ENCODE measurements at places on chromosomes 2 and 18. TPM values are rescaled to one million over a fixed set of nuclear protein-coding genes. Genes with fewer than 3 reads are reported as not detected.

The DRC1 gene
- total RNA-seq = not detected

- no peak for DNase-seq
Measured at GRCh38 chr2:73588177-73588576, 54.0 kb downstream of the NAT8 start.

The GPR75 gene
- 1.4 TPM for total RNA-seq

DNA sequence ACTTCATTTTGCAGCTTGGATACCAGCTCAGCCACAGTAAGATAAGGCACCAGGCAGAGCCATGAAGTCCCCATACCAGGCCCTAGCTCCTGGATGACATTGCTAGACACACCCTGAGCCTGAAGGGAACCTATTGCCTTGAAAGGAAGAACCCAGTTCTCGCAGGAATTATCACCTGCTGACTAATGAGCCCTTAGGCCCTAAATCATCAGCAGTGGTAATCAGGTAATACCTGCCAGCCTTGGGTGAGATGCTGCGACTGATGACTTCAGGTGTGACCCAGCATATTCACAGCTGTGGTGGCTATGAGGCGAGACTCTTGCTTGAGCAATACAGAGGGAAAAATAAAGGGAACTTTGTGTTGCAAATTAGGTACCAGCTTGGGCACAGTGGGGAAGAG is 24.9 kb downstream of the CLK1 start:
- no peak for DNase-seq

DNA sequence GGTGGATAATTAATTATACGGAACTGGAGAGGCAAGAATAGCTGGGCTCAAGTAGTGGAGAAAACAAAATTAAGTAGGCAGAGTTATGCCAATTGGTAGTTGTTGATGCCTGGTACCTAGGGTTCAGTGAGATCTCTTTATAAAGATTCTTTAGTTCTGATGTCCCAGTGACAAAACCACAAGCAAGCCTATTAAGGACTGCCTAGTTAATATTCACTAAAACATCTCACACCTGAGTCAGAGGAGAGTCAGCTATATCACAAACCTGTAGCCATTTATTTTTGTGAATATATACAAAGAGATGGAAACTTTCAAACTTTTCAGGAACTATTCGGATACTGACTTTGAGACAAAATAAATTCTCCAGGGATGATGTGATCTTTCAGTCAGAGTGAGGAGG is 213.9 kb upstream of the CYP26B1 start:
- no peak for DNase-seq

- DNase-seq = no peak
Measured at GRCh38 chr2:134982603-134983002, 64.0 kb downstream of the CCNT2 start.

- DNase-seq = peak; percentile 25
Measured at GRCh38 chr18:58044370-58045241, 580 bp downstream of the NEDD4L start.

- no peak for DNase-seq
Measured at GRCh38 chr2:235146206-235146605, 194.4 kb downstream of the SH3BP4 start.

GRCh38 chr2:200888704-200889625 is at the start of the genes NIF3L1 and PPIL3:
TSS of gene NIF3L1 (plus strand) at chr2:200889371. CDS start at chr2:200891944, 2,573 bp downstream.
TSS of gene PPIL3 (minus strand) at chr2:200889077. CDS start at chr2:200887615, 1,462 bp downstream.
- peak; percentile 98 for DNase-seq

DNA sequence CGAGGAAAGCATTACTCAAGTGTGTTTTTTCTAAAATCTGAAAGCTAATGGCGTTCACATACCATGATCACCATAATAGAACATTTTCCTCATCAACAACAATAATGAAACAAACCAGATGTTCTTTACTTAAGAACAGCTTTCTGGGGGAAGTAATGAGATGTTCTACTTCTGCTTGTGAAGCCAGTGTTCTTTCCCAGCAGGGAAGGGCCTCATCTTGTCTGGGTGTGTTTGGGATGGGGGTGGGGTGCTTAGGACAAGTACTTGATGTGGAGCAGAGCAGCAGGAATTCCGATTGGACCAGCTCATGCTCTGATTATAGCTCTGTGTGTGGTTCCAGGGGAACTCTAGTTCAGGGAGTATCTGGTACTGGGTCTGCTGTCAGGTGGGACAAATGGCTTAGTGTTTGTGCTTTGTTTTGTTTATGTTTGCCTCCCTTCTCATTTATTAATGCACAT is 163.0 kb upstream of the NOSTRIN start:
- DNase-seq = no peak

DNA sequence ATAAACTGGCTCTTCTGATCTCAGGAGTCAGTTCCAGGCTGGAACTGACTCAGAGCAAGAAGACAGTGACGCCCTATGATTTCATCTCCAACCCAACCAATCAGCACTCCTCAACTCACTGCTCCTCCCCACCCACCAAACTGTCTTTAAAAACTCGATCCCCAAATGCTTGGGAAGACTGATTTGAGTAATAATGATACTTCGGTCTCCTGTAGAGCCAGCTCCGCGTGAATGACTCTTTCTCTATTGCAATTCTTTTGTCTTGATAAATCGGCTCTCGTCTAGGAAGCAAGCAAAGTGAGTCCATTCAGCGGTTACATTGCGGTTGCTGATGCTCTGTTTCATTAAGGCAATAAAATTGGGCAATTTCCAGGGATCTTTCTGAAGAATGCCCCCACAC is 1025.3 kb upstream of the CNTNAP5 start:
- DNase-seq = no peak

DNA sequence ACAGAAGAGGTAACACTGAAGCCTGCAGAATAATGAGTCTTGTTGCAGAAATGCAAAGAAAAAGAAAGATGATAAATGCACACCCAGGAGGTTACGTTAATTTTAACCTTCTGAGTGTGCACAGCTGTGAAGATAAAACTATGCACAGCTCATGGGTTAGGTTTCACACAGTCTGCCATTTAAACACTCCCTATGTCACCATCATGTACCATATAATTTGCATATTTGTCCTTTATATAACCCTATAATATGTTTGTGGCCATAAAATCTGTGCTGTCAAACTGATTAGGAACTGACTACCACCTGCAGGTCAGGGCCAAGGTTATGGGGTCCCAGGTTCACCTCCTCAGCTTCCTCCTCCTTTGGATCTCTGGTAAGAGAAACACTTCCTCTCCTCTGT is 205.5 kb downstream of the RPIA start:
- DNase-seq = no peak

DNA sequence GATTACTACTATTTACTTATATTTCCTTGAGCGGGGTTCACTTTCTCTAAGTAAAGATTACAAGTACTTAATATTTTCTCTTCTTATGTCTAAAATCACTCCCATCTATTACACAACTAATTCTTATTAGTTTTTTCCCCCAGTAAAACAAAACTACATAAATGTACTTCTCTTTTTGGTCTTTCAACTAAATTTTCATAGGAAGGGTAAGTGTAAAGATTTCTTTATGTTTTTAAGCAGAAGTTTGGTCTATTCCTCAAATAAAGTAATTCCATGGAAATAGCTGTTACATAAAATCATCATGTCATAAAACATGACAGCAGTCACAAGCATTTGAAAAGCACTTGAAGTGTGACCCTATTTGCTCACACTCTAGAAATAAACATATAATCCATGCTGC is 249.0 kb downstream of the ZEB2 start:
- no peak for DNase-seq

The ADRA2B gene
- total RNA-seq = not detected

The CD28 gene
- total RNA-seq = not detected

The CAPN14 gene
- not detected for total RNA-seq

GRCh38 chr2:58620896-58621295 is 379.8 kb upstream of the FANCL start:
- DNase-seq = no peak

- DNase-seq = no peak
Measured at GRCh38 chr18:7890075-7890474, 323.0 kb downstream of the PTPRM start.

The FAM237A gene
- not detected for total RNA-seq

DNA sequence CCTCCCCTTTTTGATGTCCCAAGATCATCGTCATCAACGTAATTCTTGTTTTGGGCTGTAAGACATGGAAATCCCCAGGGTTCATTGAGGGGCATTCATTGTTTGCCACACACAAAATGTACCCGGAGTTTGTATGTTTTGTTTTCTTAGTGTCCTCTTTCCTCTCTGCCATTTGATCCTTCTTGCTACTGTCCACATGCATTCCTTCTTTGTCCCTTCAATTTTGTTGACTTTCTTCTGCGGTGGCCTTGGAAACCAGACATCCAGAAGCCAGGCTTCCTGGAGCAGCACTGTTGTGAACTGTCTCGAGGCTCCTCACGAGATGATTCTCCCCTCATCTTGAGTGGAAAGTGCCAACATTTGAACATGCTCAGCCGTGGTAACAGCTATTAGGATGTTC is 24.8 kb downstream of the IGFBP2 start:
- no peak for DNase-seq

The SP140 gene
- not detected for total RNA-seq

The PDIA6 gene
- 293 TPM for total RNA-seq

GRCh38 chr2:60806595-60806987 is 50.5 kb downstream of the PAPOLG start:
- DNase-seq = no peak

- DNase-seq = no peak
Measured at GRCh38 chr2:138503087-138503442, 1.5 kb downstream of the SPOPL start.

The GPR45 gene
- total RNA-seq = not detected

DNA sequence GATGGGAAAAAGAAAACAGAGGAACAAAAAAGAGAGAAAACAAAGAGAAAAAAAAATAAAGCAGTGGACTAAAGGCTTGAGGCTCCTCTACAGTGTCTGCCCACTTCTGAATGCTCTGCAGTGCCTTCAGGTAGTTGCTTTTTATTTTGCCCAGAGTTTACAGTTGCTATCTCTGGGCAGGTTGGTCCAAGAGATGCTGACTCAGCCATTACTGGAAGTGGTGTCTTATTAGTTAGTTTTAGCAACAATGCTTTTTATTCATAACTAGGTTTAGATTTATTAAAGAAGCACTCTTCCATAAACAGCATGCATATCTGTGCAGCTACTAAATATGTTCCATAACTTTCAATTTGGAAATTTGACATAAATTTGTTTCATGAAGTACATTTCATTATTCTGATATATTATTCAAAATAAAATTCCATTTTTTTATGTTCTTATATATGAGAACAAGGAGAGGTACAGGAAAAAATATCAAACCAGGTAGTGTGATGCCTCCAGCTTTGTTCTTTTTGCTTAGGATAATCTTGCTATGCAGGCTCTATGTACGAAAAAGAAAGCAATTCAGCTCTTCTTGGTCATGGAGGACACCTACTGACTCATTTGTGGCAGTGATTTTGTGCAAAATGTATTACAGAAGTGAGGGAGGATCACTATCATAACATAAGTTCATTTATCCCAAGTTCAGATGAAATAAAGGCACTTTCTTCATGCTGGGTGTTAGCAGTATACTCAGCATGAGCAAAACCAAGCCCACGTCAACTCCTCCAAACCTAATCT is 69.5 kb downstream of the RPIA start:
- DNase-seq = no peak

DNA sequence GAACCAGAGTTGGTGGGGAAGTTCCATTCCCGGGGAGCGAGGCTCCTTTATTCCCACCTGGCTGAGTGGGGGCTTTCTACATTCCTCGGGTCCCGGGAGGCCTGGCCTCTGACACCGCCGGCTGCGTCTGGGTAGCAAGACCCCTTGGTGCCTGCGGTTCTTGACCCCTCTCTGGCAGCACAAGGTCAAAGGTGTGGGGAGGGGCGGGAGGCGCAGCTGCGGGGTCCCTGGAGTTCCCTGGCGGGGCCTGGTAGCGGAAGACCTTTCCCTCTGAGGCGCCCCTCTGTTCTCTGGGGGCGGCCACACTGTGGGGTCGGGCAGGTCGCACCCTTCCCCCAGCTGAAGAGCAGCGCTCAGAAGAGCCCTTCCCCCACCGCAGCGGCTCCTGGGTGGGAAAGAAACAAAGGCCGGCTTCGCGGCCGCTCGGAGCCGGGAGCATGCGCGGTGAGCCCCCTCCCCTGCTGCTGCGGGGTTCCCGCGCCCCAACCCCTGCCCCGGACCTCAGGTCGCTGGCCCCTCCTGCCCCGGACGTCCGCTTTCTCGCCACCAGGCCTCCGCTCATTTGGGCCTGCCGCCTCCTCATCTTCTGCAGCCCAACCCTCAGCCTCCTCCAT is 146.3 kb downstream of the ANKRD44 start:
- DNase-seq = no peak

- no peak for DNase-seq
Measured at GRCh38 chr2:182744490-182744889, 28.4 kb downstream of the DNAJC10 start.

GRCh38 chr2:181306785-181307184 is 150.4 kb upstream of the ITGA4 start:
- peak; percentile 13 for DNase-seq

GRCh38 chr2:194380011-194380410 is 1277.0 kb upstream of the SLC39A10 start:
- DNase-seq = no peak

The SPATA3 gene
- not detected for total RNA-seq

- no peak for DNase-seq
Measured at GRCh38 chr2:203586206-203586605, 51.1 kb upstream of the RAPH1 start.

The PAX8 gene
- total RNA-seq = not detected

The RNU2-63P gene
- total RNA-seq = not detected

GRCh38 chr2:201151127-201151981 is 31.6 kb upstream of the CASP10 start:
- DNase-seq = peak; percentile 63

DNA sequence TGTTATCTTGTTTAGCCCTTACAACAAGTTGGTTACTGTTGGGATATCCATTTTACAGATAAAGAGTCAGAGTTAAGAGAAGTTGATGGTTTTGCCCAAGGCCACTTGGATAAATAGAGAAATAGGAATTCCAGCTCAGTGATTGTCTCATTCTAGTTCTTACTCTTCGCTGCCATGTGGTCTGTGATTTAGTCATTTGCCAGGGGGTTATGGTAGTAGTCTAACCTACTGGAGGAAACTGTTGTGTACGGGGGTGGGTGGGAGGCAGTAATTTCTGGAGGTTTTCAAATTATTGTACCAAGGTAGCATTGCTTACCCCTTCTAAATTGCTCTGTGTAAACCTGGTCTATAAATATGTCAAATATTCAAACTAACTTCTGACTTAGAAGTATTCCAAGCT is 110.4 kb downstream of the MAP2 start:
- no peak for DNase-seq

DNA sequence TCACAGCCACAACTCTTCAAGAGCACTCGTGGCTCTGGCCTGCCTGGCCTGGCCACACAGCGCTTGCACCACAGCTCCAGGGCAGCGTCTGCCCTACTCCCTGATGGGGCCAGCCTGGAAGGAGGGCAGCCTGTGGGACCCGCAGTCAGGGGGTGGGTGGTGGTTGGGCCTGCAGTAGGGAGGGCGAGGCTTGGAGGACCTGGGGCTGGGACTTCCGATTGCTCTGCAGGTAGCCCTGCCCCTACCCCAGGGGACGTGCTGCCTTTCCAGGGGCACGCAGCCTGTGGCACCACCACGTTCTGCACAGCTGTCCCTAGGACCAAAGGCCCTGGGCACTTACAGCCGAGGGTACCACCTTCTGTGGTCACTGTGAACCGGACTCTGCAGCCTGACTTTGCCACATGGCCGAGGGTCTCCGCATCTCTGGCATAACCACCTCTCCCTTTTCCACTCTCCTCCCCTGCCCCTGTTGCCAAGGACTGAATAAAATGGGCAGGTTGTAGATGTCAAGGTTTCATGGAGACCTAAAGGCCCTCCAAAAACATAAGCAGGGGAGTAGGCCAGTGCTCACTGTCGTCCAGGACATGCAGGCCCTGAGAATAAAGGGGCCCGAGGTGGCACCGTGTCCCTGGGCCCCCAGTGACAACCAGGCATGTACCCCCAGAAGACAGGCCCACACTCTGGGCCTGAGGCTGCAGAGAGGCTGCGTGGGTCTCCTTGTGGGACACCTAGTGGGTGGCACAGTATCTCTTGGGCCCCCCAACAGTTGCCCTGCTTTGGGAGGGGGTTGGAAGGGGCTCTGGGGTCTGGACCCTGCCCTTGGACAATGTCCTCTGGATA is 87.3 kb downstream of the INHBB start:
- no peak for DNase-seq

Measured in H4 (cell line).